ENCODE measurements at places on chromosomes 12 and 14.
A peak's percentile ranks its signal among the peaks of the same experiment; 100 is the strongest.

GRCh38 chr14:28676479-28676878, 90.1 kb upstream of the FOXG1 start:
- no peak for DNase-seq

DNA sequence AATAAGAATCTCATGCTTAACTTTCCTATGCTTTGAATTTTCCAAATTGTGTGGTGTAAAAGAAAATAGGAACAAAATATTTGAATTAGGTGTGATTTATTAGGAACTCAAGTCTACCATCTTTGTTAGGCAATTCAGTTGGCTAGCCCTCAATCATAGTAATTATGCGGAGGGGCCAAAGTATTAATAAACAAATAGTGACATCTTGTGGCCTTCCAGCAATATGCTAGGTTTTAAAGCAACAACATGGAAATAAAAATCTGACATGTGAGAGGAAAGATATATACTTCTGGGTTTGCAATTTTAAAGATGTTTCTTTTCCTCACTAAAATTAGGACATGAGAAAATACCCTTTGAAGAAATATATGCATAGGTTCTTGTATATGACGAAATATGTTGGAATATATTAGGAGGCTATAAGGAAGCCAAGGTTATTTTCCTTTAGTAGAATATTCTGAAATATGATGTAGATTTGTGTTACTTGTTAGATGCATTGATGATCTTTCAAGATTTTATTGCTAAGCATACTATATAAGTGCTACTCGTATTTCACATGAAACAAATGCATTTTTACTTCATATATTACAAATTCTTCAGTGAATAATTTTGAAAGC, 200.4 kb downstream of the PTPRO start:
- DNase-seq = peak; percentile 76

DNA sequence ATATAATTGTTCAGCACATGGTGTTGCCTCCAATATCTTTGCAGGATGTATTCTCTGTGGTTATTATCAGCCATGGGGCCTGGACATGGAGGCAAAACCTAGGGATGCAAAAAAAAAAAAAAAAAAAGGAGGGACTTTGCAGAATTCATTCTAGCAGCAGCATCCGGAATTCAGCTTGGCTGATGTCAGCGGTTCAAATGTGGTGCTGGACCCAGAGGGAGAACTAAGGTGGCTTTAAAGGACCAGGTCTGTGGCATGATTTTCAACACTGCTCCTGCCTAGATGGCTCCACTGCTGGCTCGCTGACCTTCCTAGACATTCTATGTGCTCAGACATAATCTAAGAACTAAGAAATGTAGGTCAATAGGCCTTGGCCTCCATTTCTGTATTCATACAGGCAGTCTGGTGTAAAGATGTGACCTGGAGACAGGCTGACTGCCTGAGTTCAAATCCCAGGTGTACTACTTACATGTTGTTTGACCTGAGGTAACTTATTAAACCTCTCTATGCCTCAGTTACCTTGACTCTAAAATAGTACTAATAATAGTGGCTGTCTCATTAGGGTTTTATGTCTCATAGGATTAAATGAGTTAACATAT, 108.6 kb downstream of the PPM1A start:
- DNase-seq = no peak

- DNase-seq = no peak
Observed at GRCh38 chr12:87814625-87815024, 214.6 kb downstream of the C12orf50 start.
